ENCODE measurements at places on chromosomes 5 and 9.

GRCh38 chr5:53303105-53303504 is 177.3 kb upstream of the FST start:
- H3K27me3 ChIP-seq = no peaks in the 10 kb centered on the region
- no peaks in the 10 kb centered on the region for H3K4me1 ChIP-seq
- no peak for DNase-seq
- no peak overlapping the region for H3K27ac ChIP-seq
- no peak overlapping the region for H3K4me3 ChIP-seq
- H3K36me3 ChIP-seq = no peaks in the 10 kb centered on the region

DNA sequence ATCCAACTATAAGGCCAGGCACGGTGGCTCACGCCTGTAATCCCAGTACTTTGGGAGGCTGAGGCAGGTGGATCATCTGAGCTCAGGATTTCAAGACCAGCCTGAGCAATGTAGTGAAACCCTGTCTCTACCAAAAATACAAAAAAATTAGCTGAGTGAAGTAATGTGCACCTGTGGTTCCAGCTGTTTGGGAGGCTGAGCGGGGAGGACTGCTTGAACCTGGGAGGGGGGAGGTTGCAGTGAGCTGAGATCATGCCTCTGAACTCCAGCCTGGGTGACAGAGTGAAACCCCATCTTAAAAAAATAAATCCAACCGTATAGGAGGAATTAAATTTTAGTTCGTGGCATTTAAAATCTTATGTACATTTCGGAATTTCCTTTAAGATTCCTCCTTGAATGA is 123.4 kb downstream of the CDC42SE2 start:
- H3K27me3 ChIP-seq = no peaks in the 10 kb centered on the region
- no peak overlapping the region for H3K4me3 ChIP-seq
- no peak overlapping the region for H3K27ac ChIP-seq
- DNase-seq = no peak

DNA sequence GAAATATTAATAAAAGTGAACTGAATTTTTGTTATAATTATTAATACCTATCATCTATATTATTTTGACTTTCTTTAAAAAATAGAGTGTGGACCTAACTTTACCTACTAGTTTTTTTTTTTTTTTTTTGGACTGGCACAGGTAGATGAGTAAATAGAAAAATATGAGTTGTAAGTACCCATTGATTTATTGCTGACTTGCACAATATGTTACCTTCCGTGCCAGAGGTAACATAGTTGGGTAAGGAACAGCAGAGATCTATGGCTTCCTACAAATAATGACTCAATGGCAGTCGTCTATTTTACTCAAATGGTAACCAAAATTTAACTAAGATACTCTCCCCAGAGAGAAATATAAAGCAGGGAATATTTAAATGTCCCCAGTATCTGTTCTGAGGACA is 1212.8 kb downstream of the PTPRD start:
- no peaks in the 10 kb centered on the region for H3K27me3 ChIP-seq
- no peaks in the 10 kb centered on the region for H3K4me1 ChIP-seq
- DNase-seq = no peak
- H3K4me3 ChIP-seq = no peak overlapping the region
- H3K36me3 ChIP-seq = no peaks in the 10 kb centered on the region
- H3K27ac ChIP-seq = no peak overlapping the region

DNA sequence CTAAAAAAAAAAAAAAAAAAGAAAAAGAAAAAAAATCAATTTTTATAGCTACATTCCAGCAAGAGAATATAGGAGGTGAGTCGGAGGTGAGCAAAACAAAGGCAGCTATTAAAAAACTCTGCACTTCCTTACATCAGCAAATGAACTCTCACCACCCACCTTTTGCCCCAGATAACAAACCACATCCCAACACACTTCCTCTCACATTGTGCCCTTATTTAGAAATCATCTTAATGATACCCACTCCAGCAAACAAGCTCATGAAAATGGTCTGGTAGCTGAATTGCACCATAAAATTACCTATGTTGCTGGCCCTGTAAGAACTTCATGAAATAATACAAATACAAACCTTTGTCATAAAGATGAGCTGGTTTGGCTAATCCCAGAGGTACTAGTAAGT is 82.9 kb downstream of the CEMIP2 start:
- no peak overlapping the region for H3K27ac ChIP-seq
- H3K4me3 ChIP-seq = no peak overlapping the region
- no peaks in the 10 kb centered on the region for H3K36me3 ChIP-seq
- no peaks in the 10 kb centered on the region for H3K27me3 ChIP-seq
- no peak for DNase-seq

DNA sequence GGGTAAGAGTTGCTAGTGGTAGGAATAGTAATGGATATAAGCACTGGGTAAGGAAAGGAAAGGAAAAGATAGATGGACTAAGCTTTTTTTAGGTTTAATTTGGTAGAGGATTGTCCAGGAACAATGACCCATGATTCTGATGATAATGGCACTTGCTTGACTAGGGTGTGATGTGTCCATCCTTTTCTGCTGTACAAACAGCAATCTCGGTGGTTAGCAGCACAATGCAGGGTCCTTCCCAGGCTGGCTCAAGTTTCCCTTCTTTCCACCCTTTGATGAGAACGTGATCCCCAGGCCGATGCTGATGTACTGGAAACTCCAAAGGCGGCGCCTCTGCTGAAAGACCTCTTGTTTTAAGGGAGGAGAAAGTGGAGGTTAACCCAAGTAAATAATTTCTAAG is 105.3 kb downstream of the TMEM167A start:
- no peaks in the 10 kb centered on the region for H3K36me3 ChIP-seq
- no peak overlapping the region for H3K27ac ChIP-seq
- no peaks in the 10 kb centered on the region for H3K4me1 ChIP-seq
- H3K4me3 ChIP-seq = no peak overlapping the region

DNA sequence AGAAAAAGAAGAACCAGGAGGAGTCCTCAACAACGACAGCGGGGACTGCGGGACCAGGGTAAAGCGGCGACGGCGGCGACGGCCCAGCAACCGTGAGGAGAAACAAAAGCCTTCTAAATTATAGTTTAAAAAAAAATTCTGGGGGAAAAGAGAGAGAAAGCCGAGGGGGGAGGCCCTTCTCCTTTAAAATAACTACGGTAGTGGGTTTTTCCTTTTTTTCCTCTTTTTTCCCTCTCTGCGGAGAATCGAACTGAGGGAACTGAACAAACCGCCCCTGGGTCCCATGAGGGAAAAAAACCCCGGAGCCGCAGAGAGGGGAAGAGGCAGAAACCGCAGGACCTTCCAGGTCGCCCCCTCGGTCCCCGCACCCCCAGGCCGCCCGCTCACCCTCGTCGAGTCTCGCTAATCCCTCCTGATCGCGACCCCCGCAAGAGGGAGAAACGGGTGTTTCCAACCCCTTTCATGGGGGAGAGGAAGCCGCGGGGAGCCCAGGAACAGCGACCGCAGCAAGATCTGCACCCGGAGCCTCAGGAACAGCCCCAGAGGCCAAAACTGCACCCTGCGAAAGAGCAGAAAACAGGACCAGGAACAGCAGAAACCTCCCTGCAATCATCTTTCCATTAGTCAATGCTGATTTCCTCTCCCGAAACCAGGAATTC is 453 bp downstream of the CPEB4 start:
- peak overlapping the region; percentile 86 for H3K4me3 ChIP-seq
- DNase-seq = no peak
- peaks cover 44% of the 10 kb centered on the region for H3K4me1 ChIP-seq
- H3K36me3 ChIP-seq = no peaks in the 10 kb centered on the region
- peak overlapping the region; percentile 87 for H3K27ac ChIP-seq

- no peak overlapping the region for H3K27ac ChIP-seq
- no peaks in the 10 kb centered on the region for H3K4me1 ChIP-seq
- no peaks in the 10 kb centered on the region for H3K27me3 ChIP-seq
- DNase-seq = no peak
- no peaks in the 10 kb centered on the region for H3K36me3 ChIP-seq
These were observed 71.9 kb upstream of the GRHPR start for GRCh38 chr9:37350486-37351190.

DNA sequence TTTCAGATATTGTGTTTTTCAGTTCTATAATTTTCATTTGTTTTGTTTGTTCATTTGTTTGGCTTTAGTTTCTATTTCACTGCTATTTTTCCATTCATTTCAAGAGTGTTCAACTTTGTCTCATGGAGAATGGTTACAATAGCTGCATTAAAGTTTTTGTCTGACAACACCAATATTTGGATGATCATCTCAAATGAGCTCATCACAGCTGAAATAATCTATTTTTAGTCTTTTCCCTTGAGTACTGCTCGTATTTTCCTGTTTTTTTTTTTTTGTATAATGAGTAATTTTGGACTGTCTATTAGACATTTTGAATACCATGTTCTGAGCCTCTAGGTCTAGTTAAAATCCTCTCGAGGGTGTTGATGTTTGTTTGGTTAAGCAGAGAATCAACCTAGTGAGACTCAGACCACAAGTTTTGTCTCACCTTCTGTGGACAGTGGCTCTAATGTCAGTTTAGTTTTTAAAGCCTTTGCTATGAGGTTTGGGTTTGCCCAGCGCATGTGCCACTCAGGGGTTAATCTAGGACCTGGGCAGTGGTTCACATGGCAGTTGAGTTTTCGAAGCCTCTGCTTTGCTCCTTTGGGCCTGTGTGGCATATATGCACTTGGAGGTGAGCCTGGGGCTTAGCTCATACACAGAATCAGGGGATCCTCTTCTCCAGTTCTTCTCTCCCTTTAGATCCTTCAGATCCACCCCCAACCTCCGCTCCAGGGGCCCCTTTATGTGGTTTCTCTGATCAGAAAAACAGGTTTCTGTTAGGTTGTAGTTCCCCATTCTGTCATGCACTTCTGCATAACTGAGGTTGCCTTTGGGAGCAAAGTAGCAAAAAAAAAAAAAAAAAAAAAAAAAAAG is 79.8 kb downstream of the ARSB start:
- no peak for DNase-seq
- peaks cover 28% of the 10 kb centered on the region for H3K4me1 ChIP-seq
- H3K27ac ChIP-seq = no peak overlapping the region
- no peaks in the 10 kb centered on the region for H3K27me3 ChIP-seq

DNA sequence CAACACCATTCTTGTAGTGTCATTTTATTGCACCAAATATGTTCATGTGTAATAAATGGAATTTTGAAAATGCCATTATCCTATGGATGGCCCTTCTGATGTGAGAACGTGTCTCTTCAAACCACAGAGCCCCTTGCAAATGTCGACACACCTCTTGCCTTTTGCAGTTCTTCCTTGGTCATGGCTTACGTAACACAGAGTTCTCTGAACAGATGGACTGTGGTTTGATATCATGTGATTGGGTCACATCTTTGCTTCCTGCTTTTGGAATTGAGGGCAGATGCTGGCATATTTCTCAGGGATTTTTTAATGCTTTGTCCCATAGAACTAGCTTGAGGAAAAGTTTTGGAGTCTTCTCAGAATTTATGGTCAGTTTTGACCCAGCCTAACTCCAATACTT is 4.6 kb downstream of the TGFBR1 start:
- no peak overlapping the region for H3K4me3 ChIP-seq
- no peaks in the 10 kb centered on the region for H3K36me3 ChIP-seq
- no peaks in the 10 kb centered on the region for H3K27me3 ChIP-seq
- DNase-seq = no peak
- peaks cover 84% of the 10 kb centered on the region for H3K4me1 ChIP-seq
- peak overlapping the region; percentile 20 for H3K27ac ChIP-seq

GRCh38 chr5:9207817-9208418 is 338.0 kb downstream of the SEMA5A start:
- no peak overlapping the region for H3K4me3 ChIP-seq
- no peak for DNase-seq
- no peaks in the 10 kb centered on the region for H3K36me3 ChIP-seq
- H3K4me1 ChIP-seq = no peaks in the 10 kb centered on the region
- no peak overlapping the region for H3K27ac ChIP-seq
- no peaks in the 10 kb centered on the region for H3K27me3 ChIP-seq

DNA sequence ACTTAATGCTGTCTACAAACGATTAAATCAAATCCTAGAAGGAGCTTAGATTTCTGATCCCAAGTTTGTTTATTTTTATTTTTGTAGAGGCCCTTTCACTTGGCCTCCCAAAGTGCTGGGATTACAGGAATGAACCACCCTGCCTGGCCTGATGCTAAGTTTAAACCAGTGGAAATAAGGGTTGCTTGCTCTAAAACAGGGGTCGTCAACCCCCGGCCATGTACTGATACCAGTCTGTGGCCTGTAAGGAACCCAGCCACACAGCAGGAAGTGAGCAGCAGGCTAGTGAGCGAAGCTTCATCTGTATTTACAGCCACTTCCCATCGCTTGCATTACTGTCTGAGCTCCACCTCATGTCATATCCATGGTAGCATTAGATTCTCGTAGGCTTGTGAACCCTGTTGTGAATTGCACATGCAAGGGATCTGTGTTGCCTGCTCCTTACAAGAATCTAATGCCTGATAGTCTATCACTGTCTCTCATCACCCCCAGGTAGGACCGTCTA is 11.4 kb downstream of the TTC1 start:
- H3K36me3 ChIP-seq = no peaks in the 10 kb centered on the region
- no peak overlapping the region for H3K4me3 ChIP-seq
- H3K4me1 ChIP-seq = peaks cover 6% of the 10 kb centered on the region
- H3K27me3 ChIP-seq = no peaks in the 10 kb centered on the region
- H3K27ac ChIP-seq = no peak overlapping the region

- no peak for DNase-seq
- H3K27me3 ChIP-seq = no peaks in the 10 kb centered on the region
- no peaks in the 10 kb centered on the region for H3K36me3 ChIP-seq
- no peak overlapping the region for H3K4me3 ChIP-seq
These were observed 43.4 kb upstream of the KIAA1958 start for GRCh38 chr9:112443200-112443599.

- no peaks in the 10 kb centered on the region for H3K27me3 ChIP-seq
- no peaks in the 10 kb centered on the region for H3K36me3 ChIP-seq
- DNase-seq = no peak
- H3K27ac ChIP-seq = peak overlapping the region; percentile 51
- peaks cover 41% of the 10 kb centered on the region for H3K4me1 ChIP-seq
These were observed 329.2 kb downstream of the EBF1 start for GRCh38 chr5:158770506-158770905.

- peaks cover 17% of the 10 kb centered on the region for H3K4me1 ChIP-seq
- H3K27me3 ChIP-seq = no peaks in the 10 kb centered on the region
- no peak for DNase-seq
- H3K4me3 ChIP-seq = no peak overlapping the region
- no peaks in the 10 kb centered on the region for H3K36me3 ChIP-seq
- no peak overlapping the region for H3K27ac ChIP-seq
These were observed 23.9 kb upstream of the TERT start for GRCh38 chr5:1318659-1319251.

GRCh38 chr9:100411472-100412283 is 15.3 kb upstream of the MSANTD3 start:
- H3K4me1 ChIP-seq = no peaks in the 10 kb centered on the region
- peak overlapping the region; percentile 38 for H3K4me3 ChIP-seq
- no peaks in the 10 kb centered on the region for H3K36me3 ChIP-seq
- H3K27ac ChIP-seq = no peak overlapping the region
- H3K27me3 ChIP-seq = no peaks in the 10 kb centered on the region

DNA sequence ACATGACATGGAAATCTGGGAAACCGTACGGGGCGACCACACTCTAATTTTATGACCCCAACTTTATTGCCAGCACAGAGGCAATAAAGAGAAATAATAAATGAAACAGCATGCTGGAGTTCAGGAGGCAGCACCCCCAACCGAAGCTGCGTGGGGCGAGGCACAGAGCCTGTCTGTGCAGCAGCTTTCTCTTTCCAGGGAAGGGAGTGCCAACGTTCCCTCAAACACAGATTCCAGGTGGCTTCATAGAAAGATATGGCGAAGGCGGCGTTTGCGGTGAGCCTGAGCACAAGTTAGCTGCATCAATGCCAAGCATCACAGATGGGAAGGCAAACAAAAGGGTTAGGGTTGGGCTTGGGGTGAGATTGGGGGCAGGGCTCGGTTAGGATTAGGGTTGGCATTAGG is 114.8 kb downstream of the HSD17B3 start:
- no peak for DNase-seq
- peaks cover 9% of the 10 kb centered on the region for H3K4me1 ChIP-seq
- peak overlapping the region; percentile 12 for H3K27ac ChIP-seq
- no peaks in the 10 kb centered on the region for H3K36me3 ChIP-seq
- peak overlapping the region; percentile 29 for H3K4me3 ChIP-seq

Data from vagina (tissue), 2 donors.